ENCODE measurements at places on chromosomes 7 and 10.

DNA sequence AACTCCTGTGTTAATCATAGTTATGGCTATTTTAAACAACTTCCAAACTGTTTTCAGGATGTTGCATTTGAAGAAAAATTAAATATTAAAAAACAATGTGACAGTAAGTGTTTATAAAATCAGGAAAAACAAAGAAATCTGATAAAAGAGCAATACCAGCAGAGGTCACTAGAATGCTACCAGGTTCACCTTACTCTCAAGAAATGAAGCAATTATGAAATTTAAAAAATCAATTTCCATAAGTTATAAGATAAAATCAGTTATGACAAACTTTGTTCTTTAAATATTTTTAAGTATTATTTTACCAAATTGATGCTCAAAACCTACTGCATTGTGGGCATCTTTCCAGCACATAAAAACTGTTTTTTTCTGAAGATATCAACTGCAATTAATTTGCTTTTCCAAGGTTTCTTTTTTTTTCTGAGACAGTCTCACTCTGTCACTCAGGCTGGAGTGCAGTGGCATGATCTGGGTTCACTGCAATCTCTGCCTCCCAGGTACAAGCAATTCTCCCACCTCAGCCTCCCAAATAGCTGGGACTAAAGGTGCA is 50.7 kb upstream of the RHEB start:
- no peak for DNase-seq

GRCh38 chr10:86965986-86966654 is 2.2 kb upstream of the ADIRF start:
- no peak for DNase-seq

- no peak for DNase-seq
Measured at GRCh38 chr10:114233482-114233881, 5.6 kb upstream of the VWA2 start.

- no peak for DNase-seq
Measured at GRCh38 chr7:26937939-26938623, 73.7 kb upstream of the SKAP2 start.

DNA sequence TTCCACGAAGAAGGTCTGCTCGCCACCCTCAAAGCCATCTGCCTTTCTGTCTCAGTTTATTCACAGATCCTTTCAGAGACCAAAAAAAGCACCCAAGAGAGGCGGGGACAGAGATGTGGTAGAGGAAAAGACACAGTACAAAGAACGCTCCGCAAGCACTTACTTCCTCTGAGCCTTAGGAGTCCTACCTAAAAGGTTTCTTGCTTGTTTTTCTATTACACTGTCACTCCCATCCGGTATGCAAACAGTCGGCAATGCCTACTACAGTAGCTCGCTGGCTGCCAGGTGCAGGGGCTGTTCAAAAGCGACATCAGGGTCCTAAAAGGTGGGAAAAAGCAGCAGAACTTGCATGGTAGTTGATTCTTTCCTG is 816 bp downstream of the TECPR1 start:
- DNase-seq: no peak

GRCh38 chr7:34227525-34227924 is 322.2 kb downstream of the BMPER start:
- no peak for DNase-seq

- DNase-seq: no peak
Measured at GRCh38 chr10:71999360-72000072, 35.3 kb downstream of the CHST3 start.

- no peak for DNase-seq
Measured at GRCh38 chr10:83915801-83916200, 223.5 kb upstream of the GHITM start.

DNA sequence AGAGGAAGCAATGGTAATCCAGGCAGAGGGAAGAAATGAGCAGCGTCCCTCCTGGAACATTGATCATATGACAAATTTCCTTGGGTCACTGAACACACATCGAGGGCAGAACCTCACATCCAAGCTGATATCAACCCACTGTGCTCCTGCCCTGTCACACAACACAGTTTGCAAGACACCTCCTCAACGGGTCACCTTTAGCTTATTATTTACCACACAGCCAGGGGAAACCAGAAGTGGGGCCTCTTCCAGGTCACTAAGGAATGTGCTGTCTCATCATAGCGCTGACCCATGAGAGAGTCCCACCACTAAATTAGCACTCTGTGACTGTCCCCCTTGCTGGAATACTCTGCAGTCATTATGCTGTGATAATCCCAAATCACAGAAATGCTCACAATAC is 69.7 kb upstream of the PPP1R3C start:
- DNase-seq: no peak

DNA sequence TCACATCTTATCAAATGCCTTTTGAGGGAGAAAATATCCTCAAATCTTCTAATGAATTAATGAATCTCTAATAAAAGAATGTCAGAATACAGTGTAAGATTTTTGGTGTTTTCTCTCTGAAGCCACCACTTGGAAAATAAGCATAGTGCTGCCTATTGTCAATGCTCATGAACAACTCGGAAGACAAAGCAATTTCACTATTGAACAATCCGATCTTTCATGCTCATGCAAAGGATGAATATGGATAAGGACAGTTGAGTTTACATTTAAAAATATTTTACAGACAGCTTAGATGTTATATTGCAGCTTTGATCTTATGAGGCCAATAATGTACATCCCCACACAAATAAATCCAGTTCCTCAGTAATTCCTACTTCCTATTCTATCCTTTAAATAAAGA is 40.6 kb downstream of the MAGI2 start:
- DNase-seq: no peak

DNA sequence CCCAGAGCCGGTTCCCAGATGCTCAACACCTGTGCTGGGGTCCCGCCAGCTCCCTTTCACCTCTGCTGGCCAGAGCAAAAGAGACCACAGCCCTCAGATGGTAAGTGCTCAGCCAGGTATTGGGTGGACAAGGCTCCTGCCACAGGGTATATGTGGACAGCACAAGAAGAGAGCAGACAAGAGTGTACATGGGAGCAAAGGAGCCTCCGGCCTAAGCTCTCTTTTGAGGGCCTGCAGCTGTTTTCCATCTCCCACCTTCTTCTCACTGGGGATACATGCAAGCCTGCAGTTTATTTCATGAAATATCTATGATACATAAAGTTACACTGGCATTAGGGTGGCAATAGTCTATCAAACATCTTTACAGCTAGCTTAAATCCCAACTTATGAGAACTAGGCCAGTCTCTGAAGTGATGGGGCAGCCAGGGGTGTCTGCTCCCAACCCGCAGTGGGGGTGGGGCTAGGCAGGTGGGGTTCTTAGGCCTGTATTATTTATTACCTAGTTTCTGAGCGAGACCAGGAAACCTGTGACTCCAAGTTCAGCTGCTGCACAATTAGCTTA is 50.4 kb upstream of the DDC start:
- no peak for DNase-seq

GRCh38 chr7:44086627-44087026 is 4.3 kb upstream of the POLM start:
- DNase-seq: no peak

GRCh38 chr10:7362471-7362870 is 48.4 kb downstream of the SFMBT2 start:
- no peak for DNase-seq

DNA sequence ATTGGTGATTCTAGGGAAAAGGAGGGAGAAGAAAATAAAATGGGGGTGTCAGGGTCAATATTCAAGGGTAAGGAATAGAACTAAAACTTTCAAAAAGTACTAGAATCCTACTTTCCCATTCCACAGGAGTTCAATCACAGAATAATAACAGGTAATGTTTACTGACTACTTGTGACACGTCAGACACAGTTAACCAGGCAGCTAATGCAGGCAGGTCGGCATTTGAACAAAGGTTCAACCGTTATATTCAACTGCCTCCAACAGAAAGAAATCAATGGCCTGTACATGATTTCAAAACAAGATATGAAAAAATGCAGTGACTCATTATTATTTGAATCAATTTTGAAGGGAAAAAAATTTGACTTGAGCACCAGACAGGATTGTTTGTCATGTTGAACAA is 3.1 kb downstream of the ASB15 start:
- DNase-seq: peak; percentile 12

DNA sequence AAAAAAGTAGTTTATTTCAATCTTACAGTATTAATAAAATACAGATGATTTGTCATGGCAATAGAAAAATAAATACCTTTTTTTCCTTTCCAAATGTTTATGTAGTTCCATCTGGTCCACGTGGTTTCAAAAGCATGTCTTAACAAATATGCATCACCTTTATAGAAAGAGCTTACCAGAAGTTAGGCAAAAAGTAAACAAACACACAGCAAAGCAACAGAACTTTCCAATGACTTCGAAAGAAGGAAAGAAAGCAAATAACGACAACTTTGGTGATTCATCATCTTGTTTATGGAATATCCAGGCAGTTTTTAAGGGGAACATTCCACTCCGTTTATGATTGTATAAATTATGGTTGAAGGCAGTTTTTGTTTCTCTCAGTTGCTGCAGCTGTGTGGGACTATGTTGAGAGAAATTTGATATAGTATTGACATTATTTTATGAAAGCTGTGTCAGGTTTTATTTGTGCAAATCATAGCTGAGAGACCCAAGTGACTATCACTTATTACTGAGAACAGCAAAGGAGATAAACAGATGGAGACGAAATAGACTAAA is 203.1 kb downstream of the CDC14C start:
- no peak for DNase-seq

GRCh38 chr7:103751311-103751880 is 238.1 kb downstream of the RELN start:
- no peak for DNase-seq

DNA sequence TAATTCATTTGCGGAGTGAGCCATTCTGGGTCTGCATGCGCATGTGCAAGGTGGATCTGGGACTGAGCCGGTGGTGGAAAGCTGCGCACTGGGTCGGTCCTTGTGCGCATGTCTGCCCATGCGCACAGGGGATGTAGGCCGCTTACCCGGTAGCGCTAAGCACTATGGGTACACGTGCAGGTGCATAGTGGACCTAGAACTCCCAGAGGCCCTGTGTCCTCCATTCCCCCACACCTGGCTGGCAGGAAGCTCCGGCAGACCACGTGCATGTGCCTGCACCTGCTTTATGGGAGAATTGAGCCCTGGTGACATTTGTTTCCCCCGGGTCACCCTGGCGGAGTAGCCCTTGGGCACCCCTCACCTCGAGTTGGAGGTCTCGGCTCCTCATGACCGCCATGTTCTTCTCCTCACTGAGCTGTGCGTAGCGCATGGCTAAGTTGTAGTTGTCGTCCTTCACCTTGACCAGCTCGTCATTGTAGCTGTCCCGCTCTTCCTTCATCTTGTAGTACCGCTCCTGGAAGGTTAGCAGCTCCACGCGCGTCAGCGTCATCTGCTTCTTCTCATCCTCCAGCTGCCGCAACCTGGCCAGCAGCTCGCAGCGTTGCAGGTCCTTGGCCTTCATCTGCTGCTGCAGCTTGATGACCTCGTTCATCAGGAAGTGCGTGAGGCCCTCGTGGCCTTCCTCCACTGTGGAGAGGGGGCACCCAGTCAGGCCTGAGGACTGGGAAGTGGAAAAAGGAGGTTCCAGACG is 99.6 kb downstream of the CARD11 start:
- no peak for DNase-seq

DNA sequence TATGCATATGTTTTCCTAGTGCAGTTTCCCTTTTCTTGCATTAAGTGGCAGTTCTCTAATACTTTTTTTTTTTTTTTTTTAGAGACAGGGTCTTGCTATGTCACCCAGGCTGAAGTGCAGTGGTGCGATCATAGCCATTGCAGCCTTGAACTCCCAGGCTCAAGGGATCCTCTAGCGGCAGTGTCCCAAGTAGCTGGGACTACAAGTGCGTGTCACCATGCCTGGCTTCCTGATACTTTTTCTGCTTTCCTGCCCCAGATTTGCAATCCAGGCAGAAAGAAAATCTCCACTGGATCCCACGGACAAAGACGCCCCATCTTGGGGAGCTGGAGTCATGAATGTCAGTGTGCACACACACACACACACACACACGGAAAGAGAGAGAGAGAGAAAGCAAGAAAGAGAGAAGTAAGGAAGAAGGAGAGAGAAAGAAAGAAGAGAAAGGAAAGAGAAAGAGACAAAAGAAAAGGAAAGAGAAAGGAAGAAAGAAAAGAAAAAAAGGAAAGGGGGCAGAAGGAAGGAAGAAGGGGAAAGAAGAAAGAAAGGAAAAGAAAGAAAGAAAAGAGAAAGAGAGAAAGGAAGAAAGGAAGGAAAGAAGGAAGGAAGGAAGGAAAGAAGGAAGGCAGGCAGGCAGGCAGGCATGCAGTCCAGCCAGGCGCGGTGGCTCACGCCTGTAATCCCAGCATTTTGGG is 37.5 kb upstream of the OCM2 start:
- DNase-seq: no peak

DNA sequence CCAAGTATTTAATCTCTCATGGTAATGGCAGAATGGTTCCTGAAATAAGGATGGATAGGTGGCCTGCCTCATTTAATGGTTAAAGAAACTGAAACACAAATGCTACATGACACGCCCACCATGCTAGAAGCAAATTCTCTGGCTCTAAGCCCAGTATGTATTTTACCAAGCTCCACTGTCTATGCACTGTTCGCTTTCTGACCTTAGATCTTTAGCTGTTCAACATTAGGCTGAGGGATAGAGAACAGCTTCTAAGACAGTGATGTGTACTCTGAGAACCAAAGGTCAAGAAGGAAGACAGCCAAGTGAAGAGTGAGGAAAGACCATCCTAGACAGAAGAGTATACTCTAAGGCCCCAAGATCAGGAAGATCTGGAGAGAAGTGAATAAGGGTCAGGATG is 26.6 kb downstream of the FAM3C start:
- DNase-seq: no peak

DNA sequence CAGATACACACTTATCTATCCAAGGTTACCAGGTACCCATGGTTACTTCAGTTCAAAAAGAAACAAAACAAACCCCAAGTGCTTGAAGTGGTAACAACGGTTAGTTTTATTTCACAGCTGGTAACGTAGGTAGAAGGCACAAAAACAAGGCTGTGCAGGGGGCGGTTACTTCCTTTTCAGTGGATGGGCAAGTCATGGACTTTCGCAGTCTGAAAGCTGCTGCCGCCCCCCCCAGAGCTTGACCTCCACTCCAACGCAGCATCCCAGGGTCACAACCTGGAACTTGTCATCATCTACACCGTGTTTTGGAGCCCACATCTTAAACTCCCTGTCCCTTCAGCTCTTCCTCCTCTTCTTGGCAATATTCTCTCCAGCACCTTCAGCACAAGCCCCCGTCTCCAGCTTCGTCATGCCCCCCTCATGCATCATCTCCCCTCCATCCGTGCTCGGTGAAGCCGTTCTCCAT is 181.2 kb upstream of the ITGB1 start:
- no peak for DNase-seq

- DNase-seq: no peak
Measured at GRCh38 chr7:80583901-80584300, 54.5 kb upstream of the CD36 start.

GRCh38 chr7:137304624-137305235 is 38.8 kb downstream of the PTN start:
- DNase-seq: no peak

GRCh38 chr7:114959931-114960330 is 38.0 kb downstream of the MDFIC start:
- DNase-seq: no peak

DNA sequence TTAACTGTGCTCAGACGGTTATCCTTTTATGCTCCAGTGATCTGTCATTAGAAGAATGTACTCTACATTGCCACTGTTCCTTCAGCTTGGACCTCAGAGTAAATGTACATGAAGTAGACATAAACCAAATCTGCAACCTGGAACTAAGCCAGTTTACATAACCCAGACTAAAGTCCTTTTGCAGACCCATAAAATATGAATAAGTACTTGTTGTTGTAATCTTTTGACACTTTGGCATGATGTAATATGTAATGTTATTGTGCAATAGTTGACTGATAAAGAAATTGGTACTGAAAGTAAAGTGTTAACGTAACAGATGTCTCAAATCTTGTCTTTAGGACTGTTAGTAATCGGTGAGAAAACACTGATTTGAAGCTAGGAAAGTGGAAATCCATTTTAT is 115.8 kb upstream of the SORCS1 start:
- no peak for DNase-seq

Measured in SHP77 treated with DMSO at 0.1 percent for 48 hours (cell line).